Stimulated activated CD4-positive, alpha-beta T cell treated with anti-CD3 and anti-CD28 coated beads, Interleukin-1b, Interleukin-23, amount 100 ng/mL, for 4 hours (primary cell): ENCODE measurements at places on chromosomes 1 and 21.
A peak's percentile ranks its signal among the peaks of the same experiment; 100 is the strongest.

DNA sequence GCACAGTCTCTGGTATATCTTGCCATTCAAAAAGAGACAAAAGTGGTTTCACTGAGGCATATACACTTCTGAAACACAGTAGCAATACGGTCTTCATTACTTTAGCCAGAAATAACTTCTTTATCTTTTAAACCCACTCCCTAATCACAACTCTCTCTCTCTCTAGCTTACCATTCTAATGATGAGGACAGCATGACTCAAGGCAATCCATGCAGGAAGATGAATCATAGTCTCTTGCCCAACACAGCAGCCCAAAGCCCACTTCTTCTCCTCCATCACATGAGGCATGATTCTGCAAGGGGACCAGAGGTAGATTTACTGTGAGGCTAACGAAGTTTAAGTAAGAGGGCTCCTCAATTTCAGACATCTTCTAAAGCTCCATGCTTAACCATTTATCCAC, 285.0 kb upstream of the NR5A2 start:
- no peak for DNase-seq

- no peak for DNase-seq
Observed at GRCh38 chr1:27031235-27032118, 18.8 kb upstream of the TENT5B start.

GRCh38 chr1:191101960-191102359, 624.3 kb upstream of the BRINP3 start:
- DNase-seq: no peak

GRCh38 chr1:204453141-204453772, 41.3 kb downstream of the PIK3C2B start:
- DNase-seq: peak; percentile 71

DNA sequence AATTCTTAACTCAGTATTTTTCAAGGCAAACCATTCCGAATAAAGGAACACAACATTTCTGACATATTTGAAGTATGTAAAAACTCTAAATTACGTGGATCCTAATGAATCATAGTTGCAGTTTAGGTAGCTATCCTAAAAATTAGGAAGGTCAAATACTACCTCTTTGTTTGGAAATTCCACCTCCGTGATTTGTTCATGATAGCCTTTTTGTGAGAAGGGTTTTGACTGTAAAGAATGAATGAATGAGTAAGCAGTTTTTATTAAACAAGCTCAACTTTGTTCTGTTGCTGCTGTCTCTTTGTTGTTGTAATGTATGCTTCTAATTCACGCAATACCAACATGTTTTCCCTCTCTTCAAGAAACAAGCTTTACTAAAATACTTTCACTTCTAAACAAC, 840.4 kb downstream of the USP25 start:
- no peak for DNase-seq

DNA sequence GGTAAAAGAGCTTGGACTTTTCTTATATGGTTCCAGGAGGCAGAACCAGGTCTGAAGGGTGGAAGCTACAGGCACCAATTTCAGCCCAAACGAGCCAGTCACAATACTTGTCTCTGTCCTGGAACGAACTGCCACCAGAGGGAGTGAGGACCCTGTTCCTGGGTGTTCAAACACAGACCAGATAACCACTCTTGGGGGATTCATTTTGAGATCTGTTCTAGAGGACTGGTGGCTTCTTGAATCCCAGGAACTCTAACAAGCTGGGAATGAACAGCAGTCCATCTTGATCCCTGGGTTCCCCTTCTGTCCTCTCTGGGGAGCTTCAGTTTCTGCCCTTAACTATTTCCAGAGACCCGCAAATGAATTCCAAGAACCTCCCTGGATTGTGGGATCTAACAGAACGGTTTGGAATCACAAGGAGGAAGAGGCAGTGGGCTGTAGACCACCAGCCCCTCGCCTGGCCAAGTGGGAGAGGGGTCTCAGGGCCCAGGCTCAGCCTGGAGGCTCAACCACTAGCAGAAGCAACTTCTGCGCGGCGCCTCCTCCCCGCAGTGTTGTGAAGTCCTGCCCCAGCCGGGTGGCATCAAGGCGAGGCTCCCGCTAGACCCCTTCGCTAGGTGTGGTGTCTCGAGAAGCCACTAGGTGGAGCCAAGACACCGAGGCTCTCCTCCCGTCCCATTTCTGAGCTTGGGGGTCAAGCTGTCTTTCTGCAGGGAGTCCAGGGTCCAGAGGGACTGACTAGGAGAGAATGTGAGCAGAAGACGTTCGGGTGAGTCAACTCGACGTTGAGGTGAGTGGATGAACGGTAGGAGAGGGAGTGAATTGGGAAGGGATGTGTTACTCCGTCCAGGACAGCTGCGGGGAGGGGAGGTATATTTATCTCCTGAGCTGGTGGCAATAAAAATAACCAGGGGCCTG, 12.1 kb upstream of the NES start:
- peak; percentile 71 for DNase-seq

DNA sequence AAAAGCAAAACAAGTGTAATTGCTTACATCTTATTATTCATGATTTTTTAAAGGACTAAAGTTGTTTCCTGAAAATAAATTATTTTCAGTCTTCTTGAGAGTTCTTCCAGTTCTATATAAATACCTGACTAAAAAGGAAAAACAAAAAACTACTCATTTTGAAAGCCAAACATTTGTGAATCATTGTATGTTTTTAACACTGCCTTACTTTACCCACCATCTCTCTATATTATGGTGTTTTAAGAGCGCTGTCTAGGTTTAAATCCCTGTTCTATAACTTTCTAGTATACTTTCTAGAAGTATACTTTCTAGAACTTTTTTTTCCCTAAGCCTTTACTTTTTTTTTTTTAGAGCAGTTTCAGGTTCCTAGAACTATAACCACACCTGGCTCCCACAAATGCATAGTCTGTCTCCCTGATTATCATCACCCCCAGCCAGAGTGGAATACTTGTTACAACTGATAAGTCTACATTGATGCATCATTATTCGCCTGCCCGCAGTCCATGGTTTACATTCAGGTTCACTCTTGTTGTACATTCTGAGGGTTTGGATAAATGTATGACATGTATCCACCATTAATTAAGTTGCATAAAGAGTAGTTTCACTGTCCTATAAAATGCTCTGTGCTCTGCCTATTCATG, 9.8 kb downstream of the RSBN1 start:
- DNase-seq: no peak

GRCh38 chr1:187491082-187491720, 662.5 kb downstream of the PLA2G4A start:
- no peak for DNase-seq

- DNase-seq: no peak
Observed at GRCh38 chr1:98331243-98331642, 330.3 kb upstream of the SNX7 start.

GRCh38 chr1:7702365-7702764, 68.7 kb upstream of the VAMP3 start:
- no peak for DNase-seq

DNA sequence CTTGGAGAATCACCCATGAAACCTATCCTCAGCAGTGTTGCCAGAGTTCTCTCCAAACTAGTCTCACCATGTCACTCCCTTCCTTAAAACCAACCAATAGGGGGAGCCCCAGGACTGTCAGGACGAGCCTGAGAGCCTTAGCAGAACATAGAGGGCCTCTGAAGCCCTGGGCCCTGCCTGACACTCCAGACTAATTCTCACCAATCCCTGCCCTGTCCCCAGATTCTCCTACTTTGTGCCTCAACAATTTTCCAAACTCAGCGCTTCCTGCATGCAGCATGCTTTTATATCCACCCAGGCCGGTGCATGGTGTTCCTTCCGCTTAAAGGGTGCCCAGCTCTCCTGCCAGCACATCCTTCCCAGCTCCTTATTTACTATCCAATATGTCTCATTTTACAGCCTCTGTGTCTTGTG, 42.7 kb downstream of the HSD3B1 start:
- DNase-seq: no peak

DNA sequence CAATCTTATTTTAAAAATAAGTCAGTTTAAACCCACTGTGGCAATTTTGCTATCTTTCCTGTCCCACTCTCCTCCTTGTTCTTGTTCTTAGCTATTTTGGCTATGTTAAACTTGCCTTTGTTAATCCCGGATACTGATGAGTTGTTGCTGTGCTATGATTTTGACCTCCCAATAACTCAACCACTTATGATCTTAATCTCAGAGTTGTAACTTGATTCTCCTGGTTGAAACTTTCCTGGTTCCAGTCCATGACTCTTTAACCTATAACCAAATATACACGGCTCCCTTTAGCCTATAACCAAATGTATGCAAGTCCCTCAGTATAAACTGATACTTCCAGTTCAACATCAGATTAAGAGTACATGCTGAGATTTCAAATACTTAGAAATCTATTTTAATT, 15.6 kb upstream of the ACADM start:
- DNase-seq: no peak

DNA sequence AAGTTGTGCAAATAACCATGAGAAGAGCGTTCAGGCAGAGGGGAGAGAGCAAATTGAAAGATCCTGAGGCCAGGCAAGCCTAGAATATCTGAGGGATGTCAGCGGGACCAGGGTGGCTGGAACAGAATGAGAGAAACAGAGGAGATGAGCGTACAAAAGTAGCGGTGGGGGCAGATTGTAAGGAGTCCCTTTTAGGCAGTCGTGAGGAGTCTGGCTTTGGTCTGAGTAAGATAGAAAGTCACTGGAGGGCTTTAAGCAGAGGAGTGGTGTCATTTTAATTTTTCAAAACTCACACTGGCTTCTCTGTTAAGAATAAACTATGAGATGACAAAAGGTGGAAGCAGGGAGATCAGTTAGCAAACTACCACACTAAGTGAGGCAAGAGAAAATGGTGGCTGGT, 24.2 kb downstream of the ATP5PF start:
- DNase-seq: no peak

DNA sequence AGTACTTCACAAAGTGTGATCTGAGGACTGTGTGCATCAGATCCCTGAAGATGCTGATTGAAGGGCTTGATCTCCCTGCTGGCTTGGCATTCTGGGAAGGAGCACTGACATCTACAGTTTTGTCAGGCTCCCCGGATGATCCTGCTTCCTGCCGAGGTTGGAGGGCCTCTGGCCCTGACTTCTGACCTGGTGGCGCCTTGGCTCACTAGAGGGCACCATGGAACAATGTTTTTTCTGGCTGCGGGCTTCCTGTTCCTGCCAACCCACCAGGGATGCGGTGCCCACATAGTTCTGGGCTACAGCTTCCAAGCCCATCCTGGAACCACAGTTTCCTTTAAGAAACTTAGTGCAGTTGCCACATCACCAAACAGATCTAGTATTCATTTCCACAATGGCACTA, 38.8 kb upstream of the RASAL2 start:
- DNase-seq: no peak
